ENCODE measurements at places on chromosomes 12 and 14. TPM values are rescaled to one million over a fixed set of nuclear protein-coding genes. Genes with fewer than 3 reads are reported as not detected.

Gene SRRM4
- total RNA-seq = under 0.01 TPM

Gene DDX51
- 26.7 TPM for total RNA-seq

- DNase-seq = no peak
- no peak overlapping the region for H3K4me3 ChIP-seq
- H3K36me3 ChIP-seq = no peaks in the 10 kb centered on the region
- H3K27me3 ChIP-seq = no peaks in the 10 kb centered on the region
- peaks cover 28% of the 10 kb centered on the region for H3K4me1 ChIP-seq
Measured at GRCh38 chr14:65287264-65288131, 125.0 kb upstream of the FUT8 start.

Gene KLHDC1
- total RNA-seq = 0.07 TPM

- DNase-seq = no peak
- H3K27me3 ChIP-seq = no peaks in the 10 kb centered on the region
Measured at GRCh38 chr14:61026526-61026925, 45.5 kb downstream of the SLC38A6 start.
